Activated T-helper 1 cell treated with anti-CD3 and anti-CD28 coated beads, Interleukin-12 subunit alpha, Interleukin-12 subunit beta, Interleukin-2, Interleukin-4 antibody, amounts not matched to agents 30 ng/mL and 10 ng/mL and 1 ng/mL, durations not matched to agents 14 hours and 24 hours and 36 hours (primary cell): ENCODE measurements at places on chromosomes 1 and 21. TPM values are rescaled to one million over a fixed set of nuclear protein-coding genes. Genes with fewer than 3 reads are reported as not detected.

MPL gene
- not detected in 2 replicates for total RNA-seq

AMY1B gene
- total RNA-seq, result not detected in 2 replicates

IGSF3 gene
- total RNA-seq, result 1.7 TPM in 2 replicates

PPIAL4G gene
- total RNA-seq, result 0.05 TPM in 1 of 2 replicates, not detected in the other

TNFRSF8 gene
- 26.9 and 27.9 TPM in 2 replicates for total RNA-seq

CATSPERE gene
- total RNA-seq, result 0.08 and 0.17 TPM in 2 replicates

ITLN2 gene
- not detected in 2 replicates for total RNA-seq

CCDC30 gene
- total RNA-seq, result 1.0 and 1.9 TPM in 2 replicates

AADACL4 gene
- total RNA-seq, result not detected in 2 replicates

HAPLN2 gene
- not detected in 2 replicates for total RNA-seq

CSTB gene
- total RNA-seq, result 51.9 and 52.4 TPM in 2 replicates

DNA sequence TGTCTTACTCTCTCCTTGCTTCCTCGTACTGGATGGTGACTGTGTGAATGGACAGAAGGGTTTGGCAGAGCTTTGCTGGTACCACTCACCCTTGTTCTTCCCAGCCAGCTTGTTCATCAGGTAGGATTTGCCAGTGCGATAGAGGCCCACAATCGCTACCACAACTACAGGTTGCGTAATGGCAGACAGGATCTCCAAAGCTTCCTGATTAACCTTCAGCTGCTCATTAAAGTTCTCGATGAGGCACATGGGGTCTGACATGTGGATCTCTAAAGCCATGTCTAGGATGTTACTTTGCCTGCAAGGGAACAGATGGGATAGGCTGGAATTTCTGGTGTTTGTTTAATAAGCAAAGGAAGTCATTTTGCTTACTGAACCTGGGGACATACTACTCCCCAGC, 3.4 kb downstream of the GBP5 start:
- peaks cover 66% of the 10 kb centered on the region for H3K36me3 ChIP-seq
- H3K4me1 ChIP-seq, result peaks cover 59% of the 10 kb centered on the region
- no peaks in the 10 kb centered on the region for H3K27me3 ChIP-seq
- DNase-seq, result no peak
- H3K27ac ChIP-seq, result peak overlapping the region; percentile 81

- no peak for DNase-seq
- no peaks in the 10 kb centered on the region for H3K4me1 ChIP-seq
- H3K36me3 ChIP-seq, result no peaks in the 10 kb centered on the region
- no peak overlapping the region for H3K27ac ChIP-seq
- H3K27me3 ChIP-seq, result peaks cover 2% of the 10 kb centered on the region
Observed at GRCh38 chr21:28375708-28376385, 616.8 kb downstream of the LTN1 start.

- H3K27me3 ChIP-seq, result no peaks in the 10 kb centered on the region
- no peak overlapping the region for H3K4me3 ChIP-seq
Observed at GRCh38 chr1:215376544-215377264, 190.4 kb upstream of the KCTD3 start.

GRCh38 chr1:9684801-9685200, 33.3 kb downstream of the PIK3CD start:
- no peak overlapping the region for H3K4me3 ChIP-seq
- H3K4me1 ChIP-seq, result peaks cover 48% of the 10 kb centered on the region
- H3K36me3 ChIP-seq, result peaks cover 14% of the 10 kb centered on the region
- DNase-seq, result no peak
- H3K27me3 ChIP-seq, result no peaks in the 10 kb centered on the region

GRCh38 chr1:227917081-227917950, 30.4 kb downstream of the WNT9A start:
- peaks cover 2% of the 10 kb centered on the region for H3K27me3 ChIP-seq
- no peaks in the 10 kb centered on the region for H3K36me3 ChIP-seq
- DNase-seq, result no peak
- no peak overlapping the region for H3K4me3 ChIP-seq
- H3K4me1 ChIP-seq, result peaks cover 5% of the 10 kb centered on the region

- H3K4me1 ChIP-seq, result no peaks in the 10 kb centered on the region
- H3K27ac ChIP-seq, result no peak overlapping the region
- H3K36me3 ChIP-seq, result no peaks in the 10 kb centered on the region
- H3K27me3 ChIP-seq, result no peaks in the 10 kb centered on the region
- H3K4me3 ChIP-seq, result no peak overlapping the region
Observed at GRCh38 chr1:109151146-109151990, 37.5 kb downstream of the ELAPOR1 start.

DNA sequence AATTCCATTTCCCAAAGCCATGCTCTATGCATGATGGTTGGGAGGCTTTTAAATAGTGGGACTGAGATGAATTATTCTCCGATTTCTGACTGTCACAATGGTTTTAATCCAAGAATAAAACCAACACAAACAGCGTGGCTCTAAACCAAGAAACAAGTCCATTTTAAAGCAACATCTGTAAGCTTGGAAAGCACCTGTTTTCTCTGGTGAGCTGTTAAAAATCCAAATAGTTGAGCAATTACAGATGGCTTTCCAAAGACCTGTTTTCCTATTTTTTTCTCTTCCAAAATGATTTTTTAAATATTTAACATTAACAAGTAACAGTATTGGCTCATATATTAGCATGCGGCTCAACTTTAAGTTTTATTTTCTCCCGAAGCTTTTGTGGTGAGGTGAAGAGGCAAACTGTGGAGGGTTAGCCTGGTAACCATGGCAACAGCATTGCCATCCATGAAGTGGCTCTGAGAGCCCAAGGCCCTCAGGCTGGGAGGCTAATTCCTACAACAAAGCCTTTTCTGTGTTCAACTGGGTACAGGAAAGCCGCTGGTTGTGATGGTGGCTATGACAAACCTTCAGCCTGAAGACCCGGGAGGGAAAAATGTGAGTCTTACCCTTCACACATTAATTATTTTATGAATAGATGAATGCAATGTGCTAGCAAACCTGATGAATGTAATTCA, 56.7 kb upstream of the B3GALT5 start:
- H3K36me3 ChIP-seq, result no peaks in the 10 kb centered on the region
- H3K27ac ChIP-seq, result no peak overlapping the region
- no peak overlapping the region for H3K4me3 ChIP-seq
- H3K27me3 ChIP-seq, result no peaks in the 10 kb centered on the region

DNA sequence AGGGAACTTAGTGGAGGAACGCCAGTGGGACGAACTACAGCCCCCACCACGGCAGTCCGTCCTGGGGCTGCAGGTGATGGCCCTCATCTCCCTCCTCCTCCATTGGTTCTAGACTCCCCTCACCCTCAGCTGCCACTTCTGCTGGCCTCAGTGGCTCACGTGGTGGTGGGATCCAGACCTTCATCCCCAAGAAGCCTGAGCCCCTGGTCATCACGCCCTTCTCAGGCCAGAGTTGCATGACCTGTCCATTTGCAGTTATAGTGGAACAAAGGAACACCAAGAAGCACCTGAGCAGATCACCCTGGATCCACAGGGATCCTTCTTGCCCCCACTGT, 13.0 kb upstream of the FAM110D start:
- H3K27ac ChIP-seq, result no peak overlapping the region
- H3K36me3 ChIP-seq, result no peaks in the 10 kb centered on the region
- DNase-seq, result no peak
- peaks cover 8% of the 10 kb centered on the region for H3K4me1 ChIP-seq
- H3K4me3 ChIP-seq, result no peak overlapping the region
- H3K27me3 ChIP-seq, result peaks cover 27% of the 10 kb centered on the region

- no peak overlapping the region for H3K4me3 ChIP-seq
- peaks cover 5% of the 10 kb centered on the region for H3K4me1 ChIP-seq
- no peak overlapping the region for H3K27ac ChIP-seq
- H3K27me3 ChIP-seq, result no peaks in the 10 kb centered on the region
- H3K36me3 ChIP-seq, result no peaks in the 10 kb centered on the region
Observed at GRCh38 chr21:29638761-29639327, 301.0 kb downstream of the GRIK1 start.

- H3K27me3 ChIP-seq, result peaks cover 2% of the 10 kb centered on the region
- H3K27ac ChIP-seq, result peak overlapping the region; percentile 96
- DNase-seq, result no peak
- H3K36me3 ChIP-seq, result peaks cover 15% of the 10 kb centered on the region
- H3K4me3 ChIP-seq, result peak overlapping the region; percentile 97
Observed at GRCh38 chr1:234372011-234372757, 1.1 kb upstream of the COA6 start.

DNA sequence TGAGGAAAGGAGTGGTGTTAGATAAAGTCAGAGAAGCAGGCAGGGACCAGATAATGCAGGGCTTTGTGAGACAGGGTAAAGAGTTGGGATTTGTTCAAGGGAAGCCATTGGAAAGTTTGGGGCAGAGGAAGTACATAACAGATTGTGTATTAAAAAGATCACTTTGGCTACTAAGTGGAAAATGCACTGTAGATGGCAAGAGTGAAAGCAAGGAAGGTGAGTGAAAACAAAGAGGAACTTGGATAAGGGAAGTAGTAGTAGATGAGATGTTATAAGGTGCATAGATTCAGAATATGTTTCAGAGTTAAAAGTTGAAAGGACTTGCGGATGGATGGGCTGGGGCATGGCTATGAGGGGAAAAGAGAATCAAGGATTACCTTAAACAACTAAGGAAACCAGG, 17.4 kb downstream of the MRPL39 start:
- no peaks in the 10 kb centered on the region for H3K27me3 ChIP-seq
- DNase-seq, result no peak
- peaks cover 16% of the 10 kb centered on the region for H3K4me1 ChIP-seq
- H3K27ac ChIP-seq, result no peak overlapping the region
- H3K36me3 ChIP-seq, result peaks cover 65% of the 10 kb centered on the region
- no peak overlapping the region for H3K4me3 ChIP-seq

DNA sequence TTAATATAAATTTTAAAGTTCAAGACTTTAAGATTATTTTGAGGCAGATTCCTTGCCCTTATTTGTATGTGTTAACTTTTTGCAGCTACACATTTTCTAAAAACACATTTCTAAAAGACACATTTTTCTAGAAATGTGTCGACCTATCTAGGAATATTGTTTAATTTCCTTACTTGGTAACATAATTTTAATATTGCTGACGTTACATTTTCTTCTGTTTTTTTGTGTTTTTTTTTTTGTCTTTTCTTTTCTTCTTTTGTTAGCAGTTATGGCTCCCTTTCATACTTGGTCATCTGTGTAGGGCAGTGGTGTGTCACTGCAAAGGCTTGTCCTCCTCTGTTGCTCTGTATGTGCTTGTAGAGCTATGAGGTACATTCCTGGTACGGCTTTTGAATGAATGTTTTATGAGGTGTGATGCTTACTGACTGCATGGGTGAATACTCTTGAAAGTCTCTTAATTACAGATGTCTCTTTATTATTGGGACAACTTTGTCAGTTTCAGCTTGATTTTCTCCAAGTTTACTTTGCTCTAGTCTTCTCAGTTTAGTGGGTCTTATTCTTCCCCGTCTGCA, 30.1 kb downstream of the LRRC8D start:
- no peak overlapping the region for H3K27ac ChIP-seq
- DNase-seq, result no peak
- peaks cover 27% of the 10 kb centered on the region for H3K36me3 ChIP-seq
- peaks cover 46% of the 10 kb centered on the region for H3K4me1 ChIP-seq
- no peaks in the 10 kb centered on the region for H3K27me3 ChIP-seq

- peak overlapping the region; percentile 46 for H3K4me3 ChIP-seq
- no peak for DNase-seq
- no peak overlapping the region for H3K27ac ChIP-seq
- H3K4me1 ChIP-seq, result no peaks in the 10 kb centered on the region
Observed at GRCh38 chr1:215083383-215083961, 935 bp downstream of the KCNK2 start.

DNA sequence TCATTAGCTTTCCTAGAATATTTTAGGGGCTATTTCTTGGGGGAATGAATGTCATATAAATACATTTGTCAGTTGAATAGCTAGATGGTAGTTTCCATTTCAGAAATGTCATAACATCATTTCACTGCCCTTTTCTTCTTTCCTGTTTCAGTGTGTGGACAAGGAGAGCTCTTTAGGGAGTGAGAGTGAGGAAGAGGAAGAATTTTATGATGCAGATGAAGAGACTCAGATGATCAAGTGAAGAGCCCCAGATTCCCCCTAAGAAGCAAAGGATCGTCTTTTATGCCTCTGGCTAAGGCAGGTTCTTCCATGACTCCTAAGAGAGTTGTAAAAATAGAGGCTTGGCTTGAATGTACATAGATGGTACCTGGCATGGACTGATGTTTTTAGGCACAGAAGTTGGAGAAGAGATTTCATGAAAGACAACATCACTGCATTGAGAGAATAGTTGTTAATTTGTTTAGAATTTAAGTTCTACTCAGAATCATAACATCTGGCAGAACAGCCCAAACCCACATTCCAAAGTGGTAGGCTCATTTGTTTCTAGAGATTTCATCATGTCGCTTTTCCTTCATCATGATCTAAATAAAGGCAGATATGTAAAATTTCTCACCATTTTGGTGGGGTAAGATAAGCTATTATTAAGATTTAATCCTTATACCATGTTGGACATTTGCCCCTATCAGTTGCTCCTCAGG, 44.2 kb upstream of the MAB21L3 start:
- H3K27me3 ChIP-seq, result peaks cover 6% of the 10 kb centered on the region
- H3K36me3 ChIP-seq, result no peaks in the 10 kb centered on the region
- no peaks in the 10 kb centered on the region for H3K4me1 ChIP-seq
- DNase-seq, result no peak

GRCh38 chr1:194538453-194538852, 1352.0 kb upstream of the B3GALT2 start:
- H3K4me1 ChIP-seq, result no peaks in the 10 kb centered on the region
- no peak for DNase-seq
- no peaks in the 10 kb centered on the region for H3K27me3 ChIP-seq
- no peaks in the 10 kb centered on the region for H3K36me3 ChIP-seq
- H3K4me3 ChIP-seq, result no peak overlapping the region
- no peak overlapping the region for H3K27ac ChIP-seq

GRCh38 chr21:17513214-17514123, 626 bp downstream of the CXADR start:
- H3K4me1 ChIP-seq, result peaks cover 17% of the 10 kb centered on the region
- no peaks in the 10 kb centered on the region for H3K36me3 ChIP-seq
- H3K27ac ChIP-seq, result no peak overlapping the region
- no peak for DNase-seq

- peak within 1 kb of the TSS; percentile 99 for H3K4me3 ChIP-seq
- H3K4me1 ChIP-seq, result peaks cover 35% of the 10 kb centered on the region
- H3K27me3 ChIP-seq, result peaks cover 9% of the 10 kb centered on the region
- DNase-seq, result peak; percentile 95
- peaks cover 23% of the 10 kb centered on the region for H3K36me3 ChIP-seq
Observed at GRCh38 chr1:213015099-213016050, at the start of gene ANGEL2. Gene ANGEL2, minus strand, starts transcription at chr1:213015867. Its CDS starts 196 bp downstream, at chr1:213015671.

DNA sequence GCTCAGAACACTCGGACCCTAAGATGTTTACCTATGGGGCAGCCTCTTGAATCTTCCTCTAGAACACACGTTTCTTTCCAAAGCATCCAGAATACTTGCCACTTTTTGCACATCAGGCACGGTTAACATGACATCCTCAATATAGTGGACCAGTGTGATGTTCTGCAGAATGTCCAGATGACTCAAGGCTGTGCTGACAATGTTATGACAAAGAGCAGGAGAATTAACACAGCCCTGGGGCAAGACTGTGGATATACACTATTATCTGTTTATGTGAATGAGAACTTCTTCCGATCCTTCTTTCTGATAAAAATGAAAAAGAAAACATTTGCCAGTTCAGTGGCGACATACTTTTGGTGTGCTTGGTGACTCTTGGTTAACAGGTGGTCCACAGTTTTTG, 154.3 kb downstream of the PDE4B start:
- H3K27me3 ChIP-seq, result peaks cover 17% of the 10 kb centered on the region
- peaks cover 7% of the 10 kb centered on the region for H3K4me1 ChIP-seq
- no peak overlapping the region for H3K27ac ChIP-seq
- H3K4me3 ChIP-seq, result no peak overlapping the region
